Dorsolateral prefrontal cortex (tissue), 122 donors: ENCODE measurements at places on chromosomes 6 and 20. TPM values are rescaled to one million over a fixed set of nuclear protein-coding genes. Genes with fewer than 3 reads are reported as not detected.

GRCh38 chr20:41382791-41383305 lies 16.2 kb upstream of the EMILIN3 start:
- no peak for DNase-seq

GRCh38 chr6:115887891-115888290 lies 172.8 kb downstream of the FRK start:
- no peak for DNase-seq

Gene WFDC5
- not detected for total RNA-seq

- DNase-seq, result no peak
Observed at GRCh38 chr20:50930139-50930975, 880 bp downstream of the ADNP start.

- no peak for DNase-seq
Observed at GRCh38 chr20:37976887-37977286, 56.4 kb downstream of the TTI1 start.

DNA sequence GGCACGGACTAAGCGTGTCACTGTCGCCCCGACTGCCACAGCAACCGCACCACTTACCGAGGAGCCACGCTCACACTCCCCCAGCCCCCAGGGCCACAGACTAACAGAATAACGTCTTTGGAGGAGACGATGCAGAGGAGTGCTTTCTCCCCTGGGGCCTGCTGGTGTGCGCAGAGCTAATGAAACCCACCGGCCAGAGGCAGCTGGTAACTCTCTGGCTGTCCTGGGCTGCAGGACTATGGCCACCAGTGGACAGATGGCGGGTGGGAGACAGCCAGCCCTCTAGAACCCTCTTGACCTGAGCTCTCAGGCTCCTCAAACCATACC lies 228.0 kb downstream of the DLL1 start:
- DNase-seq, result no peak

Gene NAA20
- 45.8 TPM for total RNA-seq

DNA sequence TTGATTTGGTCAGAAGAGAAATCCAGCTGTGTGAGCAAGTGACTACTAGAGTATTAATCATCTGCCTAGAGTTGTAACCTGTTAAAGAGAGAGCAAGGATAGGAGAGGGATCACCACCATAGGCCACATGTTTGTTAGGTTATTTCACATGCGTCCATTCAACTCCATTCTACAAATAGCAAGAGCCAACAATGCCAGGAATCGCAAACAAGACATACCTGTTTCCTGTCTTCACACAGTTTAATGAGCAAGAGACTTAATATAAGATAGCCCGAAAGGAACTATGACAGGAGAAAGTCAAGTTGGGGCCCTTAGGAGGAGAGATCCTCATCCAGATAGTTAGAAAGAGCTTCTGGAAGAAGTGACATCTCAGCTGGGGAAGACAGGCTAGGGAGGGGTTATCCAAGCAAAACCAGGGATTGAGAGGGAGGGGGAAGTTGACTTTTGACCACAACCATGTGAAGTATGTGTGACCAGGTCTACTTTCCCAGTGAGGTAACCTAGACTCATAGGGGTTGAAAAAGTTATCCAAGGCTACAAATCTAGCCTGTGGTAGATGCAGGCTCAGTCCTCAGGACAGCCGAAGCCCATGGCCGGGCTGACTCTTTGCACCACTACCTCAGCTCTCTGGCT lies 147.4 kb downstream of the ALDH8A1 start:
- DNase-seq, result no peak

Gene PKIB
- 3.0 TPM for total RNA-seq

Gene KCNK15
- 0.41 TPM for total RNA-seq

GRCh38 chr6:83958241-83958685 lies 75.3 kb upstream of the MRAP2 start:
- DNase-seq, result no peak

- no peak for DNase-seq
Observed at GRCh38 chr6:35047265-35048011, 93.7 kb downstream of the TCP11 start.

DNA sequence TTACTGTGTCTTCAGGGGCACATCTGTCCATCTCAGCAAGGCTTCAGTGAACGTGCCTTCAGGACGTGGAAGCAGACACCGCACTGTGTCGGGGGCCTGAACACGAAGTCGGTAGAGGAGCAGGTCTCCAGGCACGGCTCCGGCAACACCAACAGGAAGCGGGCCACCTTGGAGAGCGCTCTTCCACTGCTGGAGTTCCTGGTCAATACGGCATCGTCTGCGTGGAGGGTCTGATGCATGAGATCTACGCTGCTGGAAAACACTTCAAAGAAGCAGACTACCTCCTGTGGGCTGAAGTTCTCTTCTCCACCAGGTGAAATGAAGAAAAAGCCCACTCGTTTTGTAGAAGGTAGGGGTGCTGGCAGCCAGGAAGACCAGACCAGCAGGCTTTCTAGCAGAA lies 69.3 kb upstream of the SLCO4A1 start:
- DNase-seq, result no peak

DNA sequence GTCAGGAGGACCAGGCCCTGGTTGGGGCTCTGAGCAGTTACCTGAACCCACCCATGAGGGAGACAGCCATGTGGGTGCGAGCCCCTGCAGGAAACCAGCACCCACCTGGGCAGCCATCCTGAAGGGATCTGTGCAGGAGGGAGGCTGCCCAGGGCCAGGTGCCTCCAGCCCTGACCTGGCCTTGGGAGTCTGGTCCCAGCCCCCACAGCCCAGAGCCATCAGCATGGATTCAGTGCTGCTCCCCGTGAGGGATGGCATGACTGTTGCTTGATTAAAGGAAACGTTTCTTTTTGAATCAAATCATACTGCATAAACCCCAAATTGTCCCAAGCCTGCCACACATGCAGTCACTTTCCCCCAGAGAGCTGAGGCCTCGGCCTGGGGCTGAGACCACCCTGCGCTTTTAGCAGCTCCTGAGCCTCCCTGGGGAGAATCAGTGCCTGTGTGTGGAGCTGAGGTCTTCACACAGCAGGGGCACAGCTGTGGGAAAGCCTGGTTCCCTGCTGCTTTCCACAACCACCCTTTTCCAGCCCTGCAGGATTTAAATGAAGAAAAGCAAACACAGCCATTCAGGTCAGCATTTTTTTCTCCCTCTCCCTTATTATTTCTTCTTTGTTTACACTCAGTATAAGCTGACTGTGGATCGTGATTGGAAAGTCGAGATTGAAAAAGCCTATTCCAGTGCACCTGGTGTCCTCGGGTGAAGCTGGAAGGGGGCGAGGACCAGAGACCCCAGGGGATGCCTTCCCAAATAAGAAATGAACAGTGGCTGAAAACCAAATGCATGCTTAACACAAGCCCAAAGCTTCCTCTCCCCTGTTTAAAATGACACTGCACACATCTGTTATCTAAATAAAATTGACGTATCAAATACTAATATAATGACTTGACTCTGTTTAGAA lies 283.9 kb downstream of the SMOC2 start:
- DNase-seq, result no peak

DNA sequence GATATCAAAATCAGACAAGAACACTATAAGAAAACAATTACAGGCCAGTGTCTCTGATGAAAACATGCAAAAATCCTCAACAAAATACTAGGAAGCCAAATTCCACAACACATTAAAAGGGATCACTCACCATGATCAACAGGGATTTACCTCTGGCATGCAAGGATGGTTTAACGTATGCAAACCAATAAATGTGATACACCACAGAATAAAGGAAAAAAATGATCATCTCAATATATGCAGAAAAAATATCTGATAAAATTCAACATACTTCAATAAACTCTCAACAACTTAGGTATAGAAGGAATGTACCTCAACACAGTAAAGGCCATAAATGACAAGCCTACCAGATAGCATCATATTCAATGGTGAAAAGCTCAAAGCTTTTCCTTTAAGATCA lies 66.6 kb downstream of the SHPRH start:
- no peak for DNase-seq

DNA sequence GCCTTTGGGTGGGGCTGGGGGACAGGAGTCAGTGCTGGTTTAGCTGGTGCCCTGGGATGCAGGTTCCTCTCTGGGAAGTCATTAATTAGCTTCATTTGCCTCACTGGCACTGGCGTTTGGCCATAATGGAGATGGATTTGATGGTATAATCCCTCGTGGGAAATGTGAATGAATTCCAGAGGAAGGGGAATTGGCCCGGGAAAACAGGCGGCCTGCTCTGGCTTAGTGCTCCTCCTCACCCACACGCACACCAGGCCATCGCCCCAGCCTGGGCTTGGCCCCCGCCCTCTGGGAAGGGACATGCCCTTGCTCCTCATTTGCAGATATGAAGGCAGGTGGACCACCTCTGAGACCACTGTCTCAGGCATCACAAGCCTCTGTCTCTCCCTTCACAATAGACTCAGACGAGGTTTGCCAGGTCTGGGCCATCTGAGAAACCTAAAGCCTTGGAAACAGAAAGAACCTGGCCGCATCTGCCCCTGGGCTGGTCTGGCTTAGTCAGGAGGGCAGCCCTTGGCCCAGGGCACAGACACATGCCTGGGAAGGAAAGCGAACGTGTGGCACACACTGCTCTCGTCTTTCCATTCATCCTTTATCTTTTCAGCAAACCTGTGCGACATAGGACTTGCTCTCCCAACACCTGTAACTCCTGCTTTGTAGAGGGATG lies 199.2 kb upstream of the CDH4 start:
- DNase-seq, result no peak

Gene ENPP5
- total RNA-seq, result 48.9 TPM

Gene NRN1
- 108 TPM for total RNA-seq

Gene DPPA5
- not detected for total RNA-seq

Gene GSTA3
- total RNA-seq, result not detected

DNA sequence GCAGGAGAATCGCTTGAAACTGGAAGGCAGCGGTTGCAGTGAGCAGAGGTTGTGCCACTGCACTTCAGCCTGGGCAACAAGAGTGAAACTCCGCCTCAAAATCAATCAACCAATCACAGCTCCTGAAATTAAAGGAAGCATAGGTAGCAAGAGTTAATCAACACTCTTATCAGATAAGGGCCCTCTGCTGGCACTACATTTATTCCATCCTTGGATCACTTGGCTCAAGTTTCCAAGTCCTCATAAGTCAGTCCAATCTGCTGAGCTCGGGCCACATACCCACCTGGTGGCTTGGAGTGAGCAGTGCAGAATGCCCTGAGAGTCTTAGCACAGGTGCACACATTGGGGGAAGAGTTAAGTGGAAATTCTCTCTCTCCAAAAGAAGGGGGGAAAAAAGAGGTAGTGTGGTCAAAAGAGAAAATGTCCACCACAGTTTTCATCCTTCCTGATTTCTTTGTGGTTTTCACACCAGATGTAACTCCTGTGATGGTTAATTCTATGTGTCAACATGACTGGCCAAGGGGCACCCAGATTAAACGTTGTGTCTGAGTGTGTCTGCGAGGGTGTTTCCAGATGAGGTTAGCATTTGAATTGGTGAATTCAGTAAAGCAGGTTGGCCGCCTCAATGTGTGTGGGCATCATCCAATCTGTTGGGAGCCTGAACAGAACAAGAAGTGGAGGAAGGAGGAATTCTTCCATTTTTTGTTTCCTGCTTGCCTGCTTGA lies 14.2 kb upstream of the FAM8A1 start:
- no peak for DNase-seq

GRCh38 chr6:126548300-126548699 lies 208.4 kb downstream of the CENPW start:
- DNase-seq, result no peak

Gene RIPOR3
- total RNA-seq, result 1.6 TPM

Gene SLC25A27
- total RNA-seq, result 83.8 TPM

Gene HEY2
- total RNA-seq, result 11.0 TPM

DNA sequence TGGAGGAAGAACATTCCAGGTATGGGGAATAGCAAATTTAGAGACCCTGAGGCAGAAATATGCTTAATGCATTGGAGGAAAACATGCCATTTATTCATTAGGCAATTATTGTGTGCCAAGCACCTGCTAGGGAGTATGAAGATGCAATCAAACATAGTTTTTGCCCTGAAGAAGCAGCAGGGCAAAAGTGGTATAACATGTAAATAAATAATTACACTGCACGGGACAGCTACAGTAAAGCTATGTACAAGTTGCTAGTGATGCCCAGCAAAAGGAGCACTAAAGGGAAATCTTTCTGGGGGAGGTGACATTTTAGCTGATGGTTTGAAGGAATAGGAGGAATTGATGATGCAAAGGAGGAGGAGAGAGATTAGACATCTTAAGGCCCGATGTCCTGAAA lies 624 bp upstream of the TJAP1 start:
- no peak for DNase-seq
